ENCODE measurements at places on chromosomes 13 and 19.

GRCh38 chr13:84491952-84492351 is 609.7 kb upstream of the SLITRK1 start:
- no peak for DNase-seq

- peak; percentile 10 for DNase-seq
These were observed 3.7 kb downstream of the HRC start for GRCh38 chr19:49151267-49152118.

DNA sequence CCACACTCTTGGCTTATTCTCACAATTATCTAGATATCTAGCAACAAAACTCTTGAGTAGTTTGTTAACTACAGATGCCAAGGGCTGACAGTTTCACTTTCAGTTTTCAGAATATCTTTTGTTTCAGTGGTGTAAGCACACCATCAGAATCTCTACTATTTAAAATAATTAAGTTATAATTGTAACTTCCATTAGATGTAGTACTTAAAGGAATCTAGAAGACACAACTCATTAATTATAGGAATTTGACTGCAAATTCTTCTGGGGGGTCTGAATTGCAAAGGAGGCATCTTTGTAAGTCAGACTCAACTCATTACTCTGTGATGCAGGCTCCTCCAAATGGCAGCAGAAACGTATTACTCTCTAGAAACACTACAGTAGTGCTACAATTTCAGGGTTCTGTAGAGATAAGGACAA is 44.9 kb upstream of the USPL1 start:
- DNase-seq, result no peak

DNA sequence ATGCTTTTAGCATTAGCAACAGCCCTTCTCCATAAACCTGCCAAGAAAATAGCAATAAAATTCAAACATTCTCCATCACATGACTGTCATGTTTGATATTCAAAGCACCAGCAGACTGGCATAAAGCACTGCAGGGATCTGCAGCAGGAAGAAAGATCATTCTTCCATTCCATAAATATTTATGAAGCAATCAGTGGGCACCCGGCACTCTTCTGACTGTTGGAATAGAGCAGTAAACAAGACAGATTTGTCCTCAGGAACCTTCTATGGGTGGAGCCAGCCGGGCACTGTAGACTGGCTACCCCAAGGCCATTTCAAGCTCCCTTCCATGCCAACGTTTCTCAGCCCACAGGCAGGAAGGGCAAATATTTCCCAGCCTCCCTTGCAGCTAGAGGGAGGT is 25.5 kb downstream of the PLA2G4C start:
- DNase-seq, result no peak

- DNase-seq, result no peak
These were observed 1.8 kb upstream of the CCNE1 start for GRCh38 chr19:29809795-29810503.

DNA sequence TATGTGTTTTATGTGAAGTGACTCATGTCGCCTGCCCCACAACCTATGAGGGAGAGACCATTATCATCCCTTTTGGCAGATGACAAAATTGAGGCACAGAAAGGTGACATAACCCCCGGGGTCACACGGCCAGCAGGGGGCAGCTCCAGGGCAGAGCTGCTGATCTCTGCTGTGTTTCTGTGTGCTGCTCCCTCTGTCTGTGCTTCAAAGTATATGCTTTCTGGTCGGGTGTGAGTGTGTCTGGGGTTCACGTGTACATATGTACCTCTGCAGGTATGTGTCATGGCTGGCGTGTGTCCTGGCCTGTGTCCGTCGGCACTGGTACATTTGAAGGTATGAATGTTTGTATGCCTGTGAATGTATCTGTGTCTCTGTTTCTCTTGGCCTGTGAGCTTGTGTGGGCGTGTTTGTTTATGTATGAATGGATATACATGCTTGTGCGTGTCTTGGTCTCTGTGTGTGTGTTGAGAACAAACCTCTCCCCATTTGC is 7.1 kb downstream of the LIPE start:
- DNase-seq, result no peak

GRCh38 chr13:31747966-31748365 is 8.6 kb downstream of the RXFP2 start:
- no peak for DNase-seq

- DNase-seq, result no peak
These were observed 13.8 kb downstream of the DDX39A start for GRCh38 chr19:14405380-14405757.

- no peak for DNase-seq
These were observed 608 bp downstream of the MYADM start for GRCh38 chr19:53868091-53868891.

DNA sequence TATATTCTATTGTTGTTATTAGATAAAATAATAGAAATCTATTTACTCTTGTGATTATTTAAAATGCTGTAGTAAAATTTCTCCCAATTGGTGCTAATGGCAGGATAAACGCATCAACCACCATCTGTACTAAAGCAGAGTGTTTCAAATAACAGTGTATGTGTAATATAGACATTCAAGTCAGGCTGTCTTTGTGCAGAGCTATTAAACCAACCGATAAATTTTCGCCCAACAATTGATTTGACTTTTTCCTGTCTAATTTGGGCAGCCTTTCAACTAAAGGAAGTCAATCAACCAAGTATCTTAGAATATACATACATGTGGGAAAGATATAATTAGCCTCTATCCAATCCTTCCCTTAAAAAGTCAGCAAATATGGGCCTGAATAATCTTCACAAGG is 5.8 kb downstream of the AMER2 start:
- DNase-seq, result no peak

GRCh38 chr13:50809133-50810090 is 34.1 kb downstream of the DLEU7 start:
- peak; percentile 1 for DNase-seq

- no peak for DNase-seq
These were observed 63.0 kb downstream of the RFX2 start for GRCh38 chr19:6047256-6047655.

GRCh38 chr13:103730407-103730806 is 664.2 kb upstream of the SLC10A2 start:
- no peak for DNase-seq

- peak; percentile 69 for DNase-seq
These were observed 50.3 kb downstream of the CCDC70 start for GRCh38 chr13:51912091-51912490.

- DNase-seq, result no peak
These were observed 8.1 kb downstream of the ATG4D start for GRCh38 chr19:10551698-10552301.

DNA sequence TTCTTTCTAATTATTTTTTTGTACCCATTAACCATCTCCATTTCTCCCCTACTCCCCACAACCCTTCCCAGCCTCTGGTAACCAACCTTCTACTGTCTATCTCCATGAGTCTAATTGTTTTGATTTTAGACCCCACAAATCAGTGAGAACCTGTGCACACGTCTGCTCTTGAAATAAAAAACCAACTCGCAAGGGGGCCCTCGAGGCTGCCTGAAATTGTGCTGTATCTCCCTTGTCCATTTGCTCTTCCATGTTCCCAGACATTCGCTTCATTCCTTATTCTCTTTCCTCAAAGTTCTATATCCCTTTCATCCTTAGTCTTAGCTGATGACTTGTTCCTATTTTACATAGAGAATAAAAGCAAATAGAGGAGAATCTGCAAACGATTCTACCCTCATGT is 95.0 kb downstream of the GPC5 start:
- DNase-seq, result no peak

GRCh38 chr19:9865732-9866501 is 30.8 kb downstream of the PIN1 start:
- no peak for DNase-seq
